NCI-H748 treated with DMSO at 0.1 percent for 48 hours (cell line): ENCODE measurements at places on chromosomes 7 and 10.

GRCh38 chr7:3120513-3120912 is 76.8 kb upstream of the CARD11 start:
- DNase-seq = no peak

DNA sequence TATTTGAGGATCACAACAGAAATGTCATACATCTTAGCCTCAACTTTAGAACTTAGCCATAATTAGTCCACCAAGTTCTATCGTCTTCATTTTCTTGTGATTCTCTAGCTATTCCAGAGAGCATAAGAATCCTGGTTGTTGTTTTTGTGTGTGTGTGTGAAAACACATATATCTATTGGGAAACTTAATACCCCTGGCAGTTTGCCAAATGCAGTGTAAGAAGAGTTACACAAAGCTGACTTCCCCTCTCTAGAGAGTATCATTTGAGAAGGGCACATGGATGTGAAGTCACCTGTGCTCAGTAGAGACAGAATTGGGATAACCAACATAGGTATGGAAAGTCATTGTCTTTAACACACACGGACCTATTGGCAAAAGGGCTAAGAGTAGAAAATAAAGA is 19.3 kb downstream of the FOXI2 start:
- no peak for DNase-seq

DNA sequence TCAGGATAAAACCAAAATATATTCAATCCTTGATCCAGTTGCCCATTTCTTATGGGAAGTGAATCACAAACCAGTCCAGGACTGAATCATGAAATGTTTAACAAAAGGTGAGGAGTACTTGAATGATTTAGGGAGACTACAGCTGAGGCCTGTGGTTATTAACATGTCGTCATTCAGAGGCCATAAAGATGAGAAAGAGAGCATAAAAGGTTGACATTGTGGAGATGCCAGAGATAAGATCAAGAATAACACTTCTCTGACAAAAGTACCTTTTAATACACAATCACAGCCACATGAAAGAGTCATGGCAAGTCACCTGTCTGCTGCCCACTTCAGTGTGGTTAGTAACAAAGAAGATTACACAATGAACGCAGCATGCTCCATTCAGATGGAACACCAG is 1195.7 kb upstream of the SORCS1 start:
- no peak for DNase-seq

- no peak for DNase-seq
Observed at GRCh38 chr10:32349968-32350738, 3.2 kb upstream of the EPC1 start.

GRCh38 chr7:115019882-115020605 is 98.2 kb downstream of the MDFIC start:
- no peak for DNase-seq

- no peak for DNase-seq
Observed at GRCh38 chr7:32378988-32379387, 111.2 kb downstream of the LSM5 start.

GRCh38 chr10:69502589-69502988 is 51.3 kb downstream of the TSPAN15 start:
- no peak for DNase-seq
